NCI-H460 (cell line): ENCODE measurements at places on chromosomes 4 and X. TPM values are rescaled to one million over a fixed set of nuclear protein-coding genes. Genes with fewer than 3 reads are reported as not detected.

UGT8 gene
- total RNA-seq = 5.1 and 5.3 TPM in 2 replicates

TMSB15A gene
- 0.42 TPM in 1 of 2 replicates, not detected in the other for total RNA-seq

STATH gene
- not detected in 2 replicates for total RNA-seq

DMRTC1 gene
- total RNA-seq = not detected in 2 replicates

MAGEH1 gene
- total RNA-seq = 9.4 and 10.8 TPM in 2 replicates

SLC26A1 gene
- total RNA-seq = 0.61 and 1.1 TPM in 2 replicates

CXCL3 gene
- total RNA-seq = 11.1 and 12.8 TPM in 2 replicates

RGN gene
- not detected in 2 replicates for total RNA-seq

PCDH19 gene
- total RNA-seq = 0.05 and 0.06 TPM in 2 replicates

GUCY1A1 gene
- 0.55 and 0.92 TPM in 2 replicates for total RNA-seq

ANK2 gene
- total RNA-seq = 22.5 and 24.0 TPM in 2 replicates

SMPX gene
- total RNA-seq = 0.52 TPM in 1 of 2 replicates, not detected in the other

AKAP14 gene
- total RNA-seq = not detected in 2 replicates

GAGE2A gene
- not detected in 2 replicates for total RNA-seq

FAM9C gene
- not detected in 2 replicates for total RNA-seq

FGF2 gene
- total RNA-seq = 51.4 and 52.8 TPM in 2 replicates

CENPE gene
- total RNA-seq = 22.4 and 26.3 TPM in 2 replicates

CXCL5 gene
- total RNA-seq = 155 and 183 TPM in 2 replicates

SYP gene
- 0.89 and 0.92 TPM in 2 replicates for total RNA-seq

PASD1 gene
- not detected in 2 replicates for total RNA-seq

MAGEC1 gene
- not detected in 2 replicates for total RNA-seq

SLC38A5 gene
- total RNA-seq = 43.8 and 49.3 TPM in 2 replicates
